ENCODE measurements at places on chromosomes 3 and 15. TPM values are rescaled to one million over a fixed set of nuclear protein-coding genes. Genes with fewer than 3 reads are reported as not detected.

Gene LINGO1
- total RNA-seq = 0.09 TPM

Gene DPPA2
- not detected for total RNA-seq

Gene FAM107A
- total RNA-seq = 2.6 TPM

Gene ALDH1A2
- 42.6 TPM for total RNA-seq

Gene GAP43
- total RNA-seq = under 0.01 TPM

Gene PARP15
- not detected for total RNA-seq

Gene CYP8B1
- total RNA-seq = not detected

Gene SLMAP
- total RNA-seq = 22.5 TPM

Gene SLC7A14
- 0.60 TPM for total RNA-seq

Gene ECE2
- total RNA-seq = not detected

Gene CLEC3B
- 119 TPM for total RNA-seq

Measured in pericardium fibroblast (primary cell).